ENCODE measurements at places on chromosomes 2 and 18.

GRCh38 chr2:145626301-145626700 lies 1106.4 kb upstream of the ZEB2 start:
- no peak for DNase-seq

- no peak for DNase-seq
Measured at GRCh38 chr2:237995036-237995435, 28.2 kb downstream of the UBE2F start.

DNA sequence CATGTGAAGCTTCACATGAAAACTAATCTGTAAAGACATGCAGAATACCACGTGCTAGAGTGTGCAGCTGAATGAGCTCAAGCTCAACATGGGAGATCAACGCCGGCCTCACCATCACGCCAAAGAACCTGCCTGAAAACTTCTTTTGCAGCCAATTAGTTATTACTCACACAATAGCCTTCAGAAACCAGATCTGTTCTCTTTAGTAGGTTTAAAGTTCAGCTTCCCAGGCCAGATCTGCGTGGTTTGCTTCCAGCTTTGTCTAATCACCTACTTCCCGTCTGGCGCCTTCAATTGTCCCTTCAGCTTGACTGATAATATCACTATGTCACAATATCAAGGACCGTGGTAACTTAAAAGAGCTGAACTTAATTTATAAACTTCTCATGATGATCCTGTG lies 68.0 kb upstream of the ZNF236 start:
- no peak for DNase-seq

- DNase-seq: no peak
Measured at GRCh38 chr2:231769170-231770136, 11.6 kb downstream of the PDE6D start.

DNA sequence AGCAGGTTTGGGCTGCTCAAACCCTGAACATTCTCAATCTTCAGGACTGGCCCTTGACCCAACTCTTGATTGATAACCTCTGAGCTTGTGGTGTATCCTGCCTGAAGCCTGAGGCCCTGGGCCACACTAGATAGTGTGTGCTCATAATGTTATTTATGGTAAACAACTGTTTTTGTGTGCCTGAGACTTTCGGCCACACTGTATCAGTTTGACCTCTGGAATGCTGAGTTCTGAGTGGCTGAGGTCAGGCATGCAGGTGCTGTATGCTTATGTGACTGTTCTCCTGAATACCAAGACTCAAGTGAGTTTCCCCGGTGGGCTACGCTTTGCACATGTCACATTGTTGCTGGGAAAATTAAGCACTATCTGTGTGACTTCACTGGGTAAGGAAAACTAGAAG lies 82.2 kb upstream of the RMP24 start:
- no peak for DNase-seq

- no peak for DNase-seq
Measured at GRCh38 chr2:7674606-7675005, 757.4 kb downstream of the RNF144A start.

DNA sequence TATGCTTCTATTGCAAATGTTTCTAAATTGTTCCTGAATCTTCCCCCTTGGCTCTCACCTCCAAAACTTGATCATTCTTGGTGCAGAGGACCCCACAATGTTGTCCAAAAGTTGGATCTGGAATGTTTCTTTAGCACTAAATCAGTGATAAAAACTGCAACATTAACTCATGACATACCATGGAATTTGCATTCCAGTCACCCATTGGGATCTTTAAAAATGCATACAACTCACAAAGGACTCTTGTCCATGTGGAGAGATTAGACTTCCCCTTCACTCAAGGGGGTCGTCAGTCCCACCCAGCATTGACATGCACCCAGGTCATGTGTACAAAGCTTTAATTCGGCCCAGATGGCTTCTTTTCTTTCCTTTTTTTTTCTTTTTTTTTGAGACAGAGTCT lies 169.3 kb downstream of the SETBP1 start:
- DNase-seq: no peak

DNA sequence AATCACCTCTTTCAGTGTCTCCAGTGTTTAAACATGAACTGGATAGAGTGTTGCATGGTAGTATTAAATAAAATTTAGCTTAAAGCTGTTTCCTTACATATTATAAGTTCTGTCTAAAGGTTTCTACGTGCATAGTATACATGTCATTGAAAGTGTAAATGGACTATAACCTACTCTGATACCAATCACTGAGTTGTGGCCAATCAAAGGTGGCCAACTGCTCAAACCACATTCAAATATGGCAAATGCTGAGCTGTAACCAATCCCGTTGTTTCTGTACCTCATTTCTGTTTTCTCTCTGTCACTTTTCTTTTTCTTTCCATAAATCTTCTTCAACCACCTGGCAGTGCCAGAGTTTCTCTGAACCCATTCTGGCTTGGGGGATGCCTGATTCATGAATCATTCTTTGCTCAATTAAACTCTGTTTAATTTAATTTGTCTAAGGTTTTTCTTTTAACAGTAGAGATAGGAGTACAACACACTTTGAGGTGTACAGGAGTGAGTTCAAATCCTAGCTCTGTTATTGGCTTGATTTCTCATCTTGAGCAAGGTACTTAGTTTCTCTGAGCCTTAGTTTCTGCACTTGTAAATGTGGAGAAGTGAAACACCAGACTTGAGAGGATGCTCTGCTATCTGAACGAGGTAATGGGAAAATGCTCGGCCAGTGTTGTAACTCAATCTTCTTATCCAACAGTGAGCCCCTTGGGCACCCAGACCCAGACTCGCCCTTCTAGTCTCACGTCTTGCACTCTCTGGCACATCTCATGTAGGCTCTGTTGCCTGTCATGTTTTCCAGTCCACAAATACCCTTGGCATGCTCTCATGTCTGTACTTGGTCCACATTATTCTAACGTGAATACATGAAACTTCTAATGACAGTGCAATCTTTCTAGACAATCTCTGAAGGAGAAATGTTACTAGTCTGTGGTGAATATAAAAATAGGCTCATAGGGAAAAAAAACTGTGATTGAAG lies 228.0 kb downstream of the PIK3C3 start:
- DNase-seq: no peak

- DNase-seq: no peak
Measured at GRCh38 chr2:74188018-74188601, 9.4 kb upstream of the MOB1A start.

DNA sequence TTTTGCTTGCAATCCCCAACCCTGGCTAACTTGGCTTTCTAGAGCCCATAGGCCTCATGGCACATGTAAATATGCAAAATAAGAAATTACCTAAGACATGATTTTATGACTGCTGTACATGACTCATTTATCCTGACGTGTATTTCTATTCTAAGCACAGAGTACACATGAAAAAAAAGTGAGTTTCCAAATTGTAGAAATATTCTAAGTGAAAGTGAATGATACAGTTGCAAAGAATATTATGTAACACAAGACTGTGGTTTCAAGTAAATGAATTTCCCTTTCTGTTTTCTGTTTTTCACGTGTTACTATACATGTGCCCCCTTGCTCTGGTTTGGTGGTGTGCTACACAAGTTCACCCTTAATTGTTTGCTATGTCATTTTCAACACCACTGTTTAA lies 162.4 kb downstream of the LRP1B start:
- no peak for DNase-seq

GRCh38 chr18:69845593-69846506 lies 101.8 kb downstream of the CD226 start:
- DNase-seq: no peak

DNA sequence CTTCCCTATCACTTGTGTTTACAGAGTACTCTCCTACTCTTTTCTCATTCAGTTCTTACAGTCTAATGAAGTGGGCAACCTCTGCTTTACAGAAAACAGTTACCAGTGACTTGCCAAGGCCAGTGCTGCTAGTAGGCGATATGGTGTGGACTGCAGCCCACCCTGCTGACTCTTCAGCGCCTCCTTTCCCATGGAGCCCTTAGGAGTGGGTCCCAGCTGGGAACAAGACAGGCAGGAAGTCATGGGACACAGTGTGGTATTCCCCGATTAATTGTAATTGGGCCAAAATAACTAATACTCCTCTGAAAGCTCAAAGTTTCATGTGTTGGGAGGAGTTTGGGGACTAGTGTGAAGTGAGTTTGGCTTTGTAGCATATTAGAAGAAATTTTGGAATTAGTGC lies 120.1 kb upstream of the EML6 start:
- no peak for DNase-seq

GRCh38 chr2:152584301-152584700 lies 133.0 kb downstream of the PRPF40A start:
- DNase-seq: no peak

- no peak for DNase-seq
Measured at GRCh38 chr2:24336811-24337210, 23.5 kb downstream of the ITSN2 start.

DNA sequence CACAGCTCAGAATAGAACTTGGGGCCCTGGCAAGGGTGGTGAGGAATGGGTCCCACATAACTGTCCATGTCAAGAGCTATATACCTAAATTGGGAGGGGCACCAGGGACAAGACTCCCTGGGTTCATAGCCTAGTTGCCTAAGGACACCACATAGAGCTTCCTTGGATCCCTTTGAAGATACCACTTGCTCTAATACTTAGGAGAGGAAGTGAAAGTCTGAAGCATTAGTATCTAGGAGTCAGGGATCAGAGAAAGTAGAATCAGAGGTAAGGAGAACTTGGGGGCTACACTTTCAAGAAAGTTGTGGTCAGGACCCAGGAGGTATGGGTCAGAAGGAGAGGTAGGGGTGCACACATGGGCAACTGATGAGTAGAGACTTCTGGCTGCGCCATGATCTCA lies 318.2 kb upstream of the SLC39A10 start:
- DNase-seq: no peak

- no peak for DNase-seq
Measured at GRCh38 chr2:19670303-19670702, 231.5 kb downstream of the TTC32 start.

DNA sequence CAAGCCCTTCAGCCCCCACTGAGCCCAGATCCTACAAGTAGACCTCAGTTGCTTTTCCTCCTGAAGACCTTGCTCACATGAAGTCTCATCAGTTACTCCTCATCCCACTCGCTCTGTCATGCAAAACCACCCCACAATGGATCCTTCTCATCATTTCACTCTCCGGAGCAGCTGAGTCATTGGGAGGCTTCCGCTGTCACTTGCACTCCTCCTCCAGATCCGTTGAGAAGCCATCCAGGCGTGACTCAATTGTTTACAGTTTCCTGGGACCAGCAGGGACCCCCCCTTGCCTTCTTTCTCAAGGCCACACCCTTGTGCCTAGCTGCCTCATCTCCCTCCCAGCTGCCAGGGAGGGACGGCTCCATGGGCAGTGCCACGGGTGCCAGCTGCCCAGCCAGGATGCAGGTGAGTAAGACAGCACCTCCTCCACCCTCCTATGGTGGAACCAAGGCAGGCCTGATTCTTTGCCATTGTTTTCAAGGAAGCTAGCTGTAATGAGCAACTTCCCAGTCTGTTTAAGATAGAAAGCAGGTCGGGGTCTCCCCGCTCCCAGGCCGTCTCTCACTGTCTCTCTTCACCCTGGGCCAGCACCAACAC lies 16.3 kb downstream of the GPR55 start:
- no peak for DNase-seq

GRCh38 chr2:161117506-161117905 lies 42.7 kb upstream of the TANK start:
- no peak for DNase-seq

- DNase-seq: no peak
Measured at GRCh38 chr2:464562-465309, 176.8 kb upstream of the ALKAL2 start.

DNA sequence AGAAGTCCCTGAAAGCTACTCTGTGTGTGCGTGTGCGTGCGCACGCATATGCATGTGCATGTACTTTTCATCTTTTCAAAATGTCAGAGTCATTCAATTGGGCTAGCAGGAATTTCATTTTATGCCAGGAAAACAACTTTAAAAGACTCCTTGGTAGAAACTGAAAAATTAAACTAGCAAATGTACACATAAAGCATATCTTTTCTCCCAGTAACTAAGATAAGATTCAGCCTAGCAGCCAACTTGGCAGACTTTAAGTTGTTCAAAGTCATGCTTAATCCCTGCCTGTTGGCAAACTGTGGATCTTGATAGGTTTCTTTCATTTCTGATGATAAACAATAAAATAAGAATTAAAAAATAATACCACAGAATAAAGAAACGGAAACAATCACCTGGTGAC lies 1129.1 kb downstream of the LRP1B start:
- DNase-seq: no peak

DNA sequence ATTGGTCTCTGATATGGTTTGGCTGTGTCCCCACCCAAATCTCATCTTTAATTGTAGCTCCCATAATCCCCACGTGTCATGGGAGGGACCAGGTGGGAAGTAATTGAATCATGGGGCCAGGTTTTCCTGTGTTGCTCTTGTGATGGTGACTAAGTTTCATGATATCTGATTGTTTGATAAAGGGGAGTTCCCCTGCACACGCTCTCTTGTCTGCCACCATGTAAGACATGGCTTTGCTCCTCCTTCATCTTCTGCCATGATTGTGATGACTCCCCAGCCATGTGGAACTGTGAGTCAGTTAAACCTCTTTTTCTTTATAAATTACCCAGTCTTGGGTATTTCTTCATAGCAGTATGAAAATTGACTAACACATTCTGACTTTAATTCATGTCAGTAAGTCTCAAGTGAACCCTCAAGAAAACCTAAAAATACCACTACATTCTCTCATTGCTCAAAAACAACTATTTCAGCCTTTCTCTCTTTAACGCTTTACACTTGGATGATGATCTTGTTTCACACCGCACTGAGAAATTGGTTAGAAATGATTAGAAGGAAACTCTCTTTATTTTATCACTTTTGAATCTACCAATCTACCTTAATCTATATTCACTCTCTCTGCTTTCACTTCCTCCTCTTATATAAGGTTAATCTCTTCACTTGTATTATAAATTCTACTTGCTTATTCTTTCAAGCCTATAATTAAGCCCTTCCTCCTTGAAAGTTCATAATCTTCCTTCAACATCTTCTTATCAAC lies 110.1 kb downstream of the GALR1 start:
- no peak for DNase-seq

Data from T-helper 9 cell (primary cell).